ENCODE measurements at places on chromosomes 7 and 10. TPM values are rescaled to one million over a fixed set of nuclear protein-coding genes. Genes with fewer than 3 reads are reported as not detected.

The SLC35B4 gene
- total RNA-seq: 8.0 TPM

The GIMAP2 gene
- 18.1 TPM for total RNA-seq

- no peak for DNase-seq
- peak overlapping the region; percentile 55 for H3K4me3 ChIP-seq
Observed at GRCh38 chr10:87660484-87661133, 931 bp downstream of the PAPSS2 start.

- no peaks in the 10 kb centered on the region for H3K4me1 ChIP-seq
- H3K36me3 ChIP-seq: no peaks in the 10 kb centered on the region
- H3K4me3 ChIP-seq: no peak overlapping the region
- H3K27me3 ChIP-seq: no peaks in the 10 kb centered on the region
- no peak overlapping the region for H3K27ac ChIP-seq
Observed at GRCh38 chr10:124899151-124899550, 42.8 kb upstream of the ZRANB1 start.

DNA sequence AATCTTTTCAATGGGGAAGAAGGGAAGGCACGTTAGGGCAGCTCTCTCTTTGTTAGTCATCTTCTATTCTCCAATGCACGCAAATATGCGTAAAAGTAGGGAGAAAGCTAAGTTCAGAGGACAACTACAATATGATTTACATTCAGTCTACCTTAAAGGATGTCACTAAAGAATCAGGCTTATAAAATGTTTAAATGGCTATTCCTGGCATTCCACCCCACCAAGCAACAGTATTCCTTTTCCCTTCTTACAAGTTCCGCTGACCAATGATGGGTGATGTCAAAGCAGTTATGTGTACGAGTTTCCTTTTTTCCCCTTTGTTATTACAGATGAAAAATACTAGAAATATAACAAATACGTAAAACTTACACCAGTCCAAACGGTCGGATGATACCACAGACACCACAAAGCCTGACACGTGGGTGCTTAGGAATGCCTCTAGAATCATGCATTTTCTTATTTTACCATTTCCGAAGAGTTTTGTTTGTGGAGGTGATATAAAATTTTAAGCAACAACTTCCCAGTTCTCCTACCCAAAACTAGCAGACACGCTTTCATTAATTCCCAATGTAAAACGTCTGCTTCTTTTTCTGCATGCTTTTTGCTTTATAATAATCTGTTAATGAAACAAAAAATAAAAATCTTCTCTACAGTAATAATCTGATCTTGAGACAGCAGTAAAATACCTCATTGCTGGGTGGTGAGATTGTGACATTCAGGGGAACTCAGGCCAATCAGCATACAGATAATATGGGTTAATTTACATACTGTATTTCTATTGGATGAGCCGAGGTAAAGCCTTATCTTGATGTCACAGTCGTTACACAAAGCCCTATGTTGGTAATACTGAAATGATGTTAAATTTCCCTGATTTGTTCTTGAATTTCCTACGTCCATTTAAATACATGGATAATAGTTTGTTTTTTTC lies 708 bp upstream of the GPR85 start:
- no peak for DNase-seq
- peaks cover 34% of the 10 kb centered on the region for H3K27me3 ChIP-seq
- no peak overlapping the region for H3K27ac ChIP-seq
- peaks cover 6% of the 10 kb centered on the region for H3K4me1 ChIP-seq
- H3K4me3 ChIP-seq: no peak overlapping the region

- H3K27ac ChIP-seq: no peak overlapping the region
- no peaks in the 10 kb centered on the region for H3K27me3 ChIP-seq
- H3K4me3 ChIP-seq: no peak overlapping the region
- no peak for DNase-seq
Observed at GRCh38 chr10:69468751-69469089, 17.5 kb downstream of the TSPAN15 start.

- no peak for DNase-seq
- H3K27me3 ChIP-seq: no peaks in the 10 kb centered on the region
- no peaks in the 10 kb centered on the region for H3K4me1 ChIP-seq
- no peaks in the 10 kb centered on the region for H3K36me3 ChIP-seq
- H3K4me3 ChIP-seq: no peak overlapping the region
Observed at GRCh38 chr10:129179245-129179971, 287.6 kb upstream of the MGMT start.

The FOXP2 gene
- total RNA-seq: not detected

DNA sequence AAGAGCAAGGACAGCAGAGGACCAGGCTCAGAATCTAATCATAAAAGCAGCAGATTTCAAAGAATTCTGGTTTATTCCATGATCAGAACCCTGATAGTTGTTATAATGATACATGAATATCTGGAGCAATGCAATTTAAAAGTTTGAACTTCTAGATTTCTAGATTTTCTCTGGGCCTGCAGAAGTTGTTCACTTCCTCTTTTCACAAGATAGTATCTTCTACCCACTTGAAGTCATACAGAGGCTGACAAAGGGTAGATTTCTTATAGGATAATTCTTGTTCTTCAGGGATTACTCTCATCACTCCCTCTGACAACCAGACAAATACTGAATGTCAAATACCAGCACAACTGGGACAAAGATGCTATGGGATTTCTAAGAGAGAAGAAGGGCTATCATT lies 320.0 kb upstream of the ETV1 start:
- no peaks in the 10 kb centered on the region for H3K4me1 ChIP-seq
- H3K27ac ChIP-seq: no peak overlapping the region
- H3K4me3 ChIP-seq: no peak overlapping the region
- H3K36me3 ChIP-seq: no peaks in the 10 kb centered on the region
- no peak for DNase-seq

DNA sequence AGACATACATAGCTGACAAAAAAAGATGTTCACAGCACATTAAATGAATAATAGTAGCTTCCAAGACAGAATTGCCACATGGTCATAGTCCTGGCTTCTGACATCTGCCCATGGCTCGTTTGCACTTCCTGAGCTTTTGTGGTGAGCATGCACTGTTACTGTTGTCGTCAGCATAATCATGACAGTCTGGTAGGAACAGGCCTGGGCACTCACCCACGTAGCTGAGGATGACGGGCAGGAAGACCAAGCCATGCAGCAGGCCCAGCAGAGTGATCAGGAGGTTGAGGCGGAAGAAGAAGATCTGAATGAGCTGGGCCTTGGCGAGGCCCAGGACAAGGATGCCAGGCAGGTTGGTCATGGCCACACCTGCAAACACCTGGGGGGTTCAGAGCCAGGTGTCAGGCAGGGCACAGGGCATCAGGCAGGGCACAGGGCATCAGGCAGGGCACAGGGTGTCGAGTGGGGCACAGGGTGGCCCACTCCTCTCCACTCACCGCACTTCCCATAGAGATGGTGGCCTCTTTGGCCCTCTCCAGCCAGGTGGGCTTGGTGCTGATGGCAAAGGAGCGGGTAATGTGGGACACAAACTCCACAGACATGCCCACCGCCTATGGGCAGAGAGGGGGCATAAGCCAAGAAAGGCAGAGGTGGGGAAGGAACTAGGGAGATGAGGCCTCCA lies 25.3 kb upstream of the NUDCD3 start:
- no peak overlapping the region for H3K27ac ChIP-seq
- no peak overlapping the region for H3K4me3 ChIP-seq
- no peak for DNase-seq
- no peaks in the 10 kb centered on the region for H3K36me3 ChIP-seq
- H3K4me1 ChIP-seq: no peaks in the 10 kb centered on the region

- no peaks in the 10 kb centered on the region for H3K4me1 ChIP-seq
- H3K36me3 ChIP-seq: no peaks in the 10 kb centered on the region
- H3K27ac ChIP-seq: no peak overlapping the region
- H3K27me3 ChIP-seq: no peaks in the 10 kb centered on the region
Observed at GRCh38 chr7:97982647-97983046, 7.3 kb downstream of the OCM2 start.

The ZNF467 gene
- total RNA-seq: 0.32 TPM

- no peak overlapping the region for H3K27ac ChIP-seq
- DNase-seq: no peak
- H3K4me1 ChIP-seq: peaks cover 50% of the 10 kb centered on the region
- H3K4me3 ChIP-seq: no peak overlapping the region
- H3K27me3 ChIP-seq: no peaks in the 10 kb centered on the region
- H3K36me3 ChIP-seq: peaks cover 3% of the 10 kb centered on the region
Observed at GRCh38 chr10:14569274-14570060, 205.2 kb downstream of the FAM107B start.

- H3K36me3 ChIP-seq: no peaks in the 10 kb centered on the region
- no peaks in the 10 kb centered on the region for H3K27me3 ChIP-seq
- H3K4me1 ChIP-seq: no peaks in the 10 kb centered on the region
- H3K27ac ChIP-seq: no peak overlapping the region
Observed at GRCh38 chr7:70752794-70753241, 379.1 kb upstream of the GALNT17 start.

The ANXA11 gene
- 156 TPM for total RNA-seq

The RSPH10B2 gene
- 1.6 TPM for total RNA-seq

The MAGI2 gene
- 0.64 TPM for total RNA-seq

GRCh38 chr10:78944723-78945312 lies 123.9 kb upstream of the ZMIZ1 start:
- H3K4me1 ChIP-seq: no peaks in the 10 kb centered on the region
- H3K36me3 ChIP-seq: no peaks in the 10 kb centered on the region
- H3K27me3 ChIP-seq: no peaks in the 10 kb centered on the region
- no peak for DNase-seq
- H3K4me3 ChIP-seq: no peak overlapping the region

The PTF1A gene
- total RNA-seq: not detected

GRCh38 chr7:92968502-92968901 lies 132.1 kb upstream of the CDK6 start:
- H3K36me3 ChIP-seq: no peaks in the 10 kb centered on the region
- DNase-seq: no peak

- H3K4me3 ChIP-seq: no peak overlapping the region
- no peaks in the 10 kb centered on the region for H3K27me3 ChIP-seq
- H3K27ac ChIP-seq: no peak overlapping the region
- no peak for DNase-seq
- no peaks in the 10 kb centered on the region for H3K4me1 ChIP-seq
Observed at GRCh38 chr7:155861480-155861868, 49.2 kb upstream of the SHH start.

- H3K4me1 ChIP-seq: no peaks in the 10 kb centered on the region
- no peak overlapping the region for H3K4me3 ChIP-seq
- no peak overlapping the region for H3K27ac ChIP-seq
- no peak for DNase-seq
- H3K27me3 ChIP-seq: no peaks in the 10 kb centered on the region
Observed at GRCh38 chr10:76281659-76282058, 850.2 kb downstream of the LRMDA start.

DNA sequence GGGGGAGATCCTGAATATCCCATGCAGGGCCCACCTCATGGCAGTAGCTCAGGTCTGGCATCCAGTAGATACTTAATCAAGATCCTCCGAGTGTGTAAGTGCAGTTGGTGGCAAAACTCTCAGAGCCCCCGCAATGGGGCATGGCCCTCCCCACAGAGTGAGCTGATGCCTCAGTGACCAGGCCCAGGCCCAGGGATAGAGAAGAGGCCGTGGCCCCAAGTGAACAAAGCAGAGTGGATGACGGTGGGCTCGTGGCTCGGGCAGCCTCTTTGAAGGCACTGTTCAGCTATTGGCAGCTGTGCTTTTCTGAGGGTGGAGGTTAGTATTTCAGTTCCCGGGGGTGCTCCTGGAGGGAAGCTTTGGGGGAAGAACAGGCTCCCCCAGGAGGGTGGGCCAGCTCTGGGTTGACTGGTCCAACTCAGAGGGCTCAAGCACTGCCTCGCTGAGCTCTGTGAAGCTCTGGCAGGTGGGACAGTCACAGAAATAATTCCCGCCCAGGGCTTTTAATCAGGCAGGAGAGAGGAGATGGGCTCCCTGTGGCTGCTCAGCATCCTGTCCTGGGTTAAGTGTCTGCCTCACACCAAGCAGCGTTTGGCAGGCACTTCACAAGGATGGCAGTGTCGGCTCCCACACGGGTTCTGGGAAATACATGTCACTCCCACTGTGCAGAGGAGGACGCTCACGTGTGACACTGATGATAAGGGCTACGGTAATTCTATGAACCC lies 583.6 kb downstream of the TCERG1L start:
- no peaks in the 10 kb centered on the region for H3K27me3 ChIP-seq
- no peak for DNase-seq
- H3K4me3 ChIP-seq: no peak overlapping the region
- H3K27ac ChIP-seq: no peak overlapping the region
- H3K36me3 ChIP-seq: no peaks in the 10 kb centered on the region

The EMX2 gene
- total RNA-seq: not detected

The NODAL gene
- total RNA-seq: not detected

DNA sequence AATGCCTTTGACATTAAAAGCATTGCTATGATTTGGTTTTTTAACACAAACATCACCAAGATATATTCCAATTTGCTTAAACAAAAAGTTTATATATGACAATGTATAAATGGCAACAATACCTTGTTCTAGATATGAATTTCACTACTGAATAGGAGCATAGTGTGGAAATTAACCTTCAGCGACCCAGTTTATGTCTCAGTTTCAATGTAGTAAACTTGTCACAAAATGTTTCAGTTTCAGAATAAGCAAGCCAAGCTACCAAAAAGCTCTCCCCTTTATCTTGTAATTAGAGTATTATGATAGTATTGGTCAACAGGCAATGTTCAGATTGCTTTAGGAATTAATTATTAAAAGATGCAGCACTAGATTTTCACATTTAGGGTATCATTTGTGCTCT lies 99.6 kb upstream of the PCDH15 start:
- no peaks in the 10 kb centered on the region for H3K4me1 ChIP-seq
- H3K27me3 ChIP-seq: no peaks in the 10 kb centered on the region
- H3K27ac ChIP-seq: no peak overlapping the region
- H3K36me3 ChIP-seq: no peaks in the 10 kb centered on the region
- no peak overlapping the region for H3K4me3 ChIP-seq
- no peak for DNase-seq

The NEUROD6 gene
- total RNA-seq: not detected

The EXOC6 gene
- total RNA-seq: 25.6 TPM

- H3K36me3 ChIP-seq: no peaks in the 10 kb centered on the region
- H3K27me3 ChIP-seq: no peaks in the 10 kb centered on the region
- no peak overlapping the region for H3K4me3 ChIP-seq
- no peaks in the 10 kb centered on the region for H3K4me1 ChIP-seq
Observed at GRCh38 chr7:134420424-134421125, 38.3 kb downstream of the AKR1B1 start.

The CALD1 gene
- total RNA-seq: 0.69 TPM

The SHTN1 gene
- not detected for total RNA-seq

The CALML3 gene
- total RNA-seq: not detected

- peaks cover 32% of the 10 kb centered on the region for H3K4me1 ChIP-seq
- H3K27me3 ChIP-seq: no peaks in the 10 kb centered on the region
- H3K36me3 ChIP-seq: no peaks in the 10 kb centered on the region
- H3K27ac ChIP-seq: peak overlapping the region; percentile 49
- no peak for DNase-seq
- no peak overlapping the region for H3K4me3 ChIP-seq
Observed at GRCh38 chr10:102814873-102815661, 22.1 kb downstream of the CYP17A1 start.

GRCh38 chr7:111535142-111535870 lies 27.0 kb downstream of the IMMP2L start:
- DNase-seq: no peak
- H3K27me3 ChIP-seq: no peaks in the 10 kb centered on the region
- H3K4me3 ChIP-seq: no peak overlapping the region
- H3K27ac ChIP-seq: no peak overlapping the region
- peaks cover 15% of the 10 kb centered on the region for H3K4me1 ChIP-seq

The TOMM7 gene
- total RNA-seq: 400 TPM

- no peak for DNase-seq
- H3K27ac ChIP-seq: no peak overlapping the region
- H3K27me3 ChIP-seq: no peaks in the 10 kb centered on the region
- no peak overlapping the region for H3K4me3 ChIP-seq
- no peaks in the 10 kb centered on the region for H3K4me1 ChIP-seq
Observed at GRCh38 chr7:156559001-156559400, 81.6 kb upstream of the RNF32 start.

Measured in B cell (primary cell).